Activated T-helper 1 cell treated with anti-CD3 and anti-CD28 coated beads, Interleukin-12 subunit alpha, Interleukin-12 subunit beta, Interleukin-2, Interleukin-4 antibody, amounts not matched to agents 30 ng/mL and 10 ng/mL and 1 ng/mL, durations not matched to agents 14 hours and 24 hours and 36 hours (primary cell): ENCODE measurements at places on chromosomes 16 and 17. TPM values are rescaled to one million over a fixed set of nuclear protein-coding genes. Genes with fewer than 3 reads are reported as not detected.

ATP6V0C gene
- total RNA-seq, result 117 and 119 TPM in 2 replicates

DNA sequence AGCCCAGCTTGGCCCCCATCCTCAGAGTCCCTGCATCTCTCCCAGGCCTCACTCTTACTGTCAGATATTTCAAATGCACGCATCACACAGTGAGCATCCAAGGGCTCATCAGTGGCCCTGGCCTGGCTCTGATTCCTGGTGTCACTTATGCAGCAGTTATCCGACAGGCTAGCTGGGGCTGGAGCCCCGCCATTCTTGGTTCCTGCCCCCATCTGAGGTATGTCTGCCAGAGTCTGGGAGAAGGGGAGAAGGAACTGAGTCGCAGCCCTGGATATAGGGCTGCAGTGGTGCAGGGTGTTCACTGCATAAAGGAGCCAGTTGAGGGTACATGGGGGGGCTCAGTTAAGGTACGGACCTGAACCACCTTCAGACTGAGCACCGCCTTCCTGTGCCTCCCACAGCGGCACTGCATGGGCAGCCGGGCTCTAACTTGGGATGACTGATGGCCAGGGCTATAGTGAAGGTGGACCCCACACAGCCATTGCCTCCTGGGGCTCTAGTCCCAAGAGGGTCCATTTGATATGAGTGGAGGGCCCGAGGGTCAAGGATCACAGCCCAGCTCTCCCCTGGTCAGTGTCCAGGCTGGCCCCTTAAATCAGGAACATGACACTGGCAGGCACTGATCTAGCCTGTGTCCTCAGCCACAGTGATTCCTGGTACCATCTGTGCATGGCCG lies 1.8 kb upstream of the RASD1 start:
- H3K4me3 ChIP-seq, result no peak overlapping the region
- H3K27ac ChIP-seq, result no peak overlapping the region
- peaks cover 14% of the 10 kb centered on the region for H3K4me1 ChIP-seq
- H3K27me3 ChIP-seq, result peaks cover 18% of the 10 kb centered on the region
- no peak for DNase-seq

PPY gene
- not detected in 2 replicates for total RNA-seq

DNA sequence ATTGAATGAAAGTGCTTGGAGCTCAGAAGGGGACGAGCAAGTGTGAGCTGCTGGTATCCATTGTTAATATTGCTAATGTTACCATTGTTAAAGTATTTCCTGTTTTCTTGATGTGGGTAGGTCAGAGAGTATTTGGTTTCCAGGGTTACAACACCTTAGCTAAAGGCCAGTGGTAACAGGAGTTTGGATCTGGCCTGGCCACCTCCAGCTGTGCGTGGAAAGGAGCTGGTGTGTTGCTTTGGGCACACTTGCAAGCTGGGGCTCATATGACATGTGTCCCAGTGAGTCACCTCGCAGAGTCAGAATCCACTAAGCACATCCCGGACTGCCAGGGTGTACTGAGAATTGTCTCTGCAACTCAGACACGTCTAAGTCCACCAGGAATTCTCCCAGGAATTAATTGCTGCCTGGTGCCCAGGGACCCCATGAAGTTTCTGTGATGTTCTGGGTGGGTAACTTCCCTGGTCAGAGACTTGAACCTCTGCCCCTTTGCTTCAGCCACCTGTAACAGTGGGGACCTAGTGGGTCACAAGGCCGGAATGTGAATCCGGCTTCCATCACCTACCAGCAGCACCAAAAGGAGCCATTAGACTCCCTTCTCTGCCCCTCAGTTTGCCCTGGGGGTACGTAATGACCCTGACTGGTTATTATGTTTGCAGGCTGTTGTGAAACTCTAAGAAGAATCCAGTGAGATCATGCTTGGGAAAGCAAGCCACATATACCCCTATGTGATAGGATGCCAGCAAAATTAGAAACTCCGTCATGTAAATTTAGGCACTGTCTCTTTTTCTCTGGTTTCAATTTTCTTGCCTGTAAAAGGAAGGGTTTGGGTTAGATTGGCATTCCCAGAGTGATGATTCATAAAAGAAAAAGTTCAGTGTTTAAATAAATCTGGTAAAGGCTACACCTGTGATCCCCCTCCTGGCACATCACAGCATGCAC lies 12.8 kb downstream of the SLC6A2 start:
- no peaks in the 10 kb centered on the region for H3K27me3 ChIP-seq
- no peaks in the 10 kb centered on the region for H3K36me3 ChIP-seq
- no peak overlapping the region for H3K4me3 ChIP-seq
- no peak for DNase-seq
- H3K4me1 ChIP-seq, result no peaks in the 10 kb centered on the region

TMEM220 gene
- total RNA-seq, result 0.98 and 1.3 TPM in 2 replicates

DNA sequence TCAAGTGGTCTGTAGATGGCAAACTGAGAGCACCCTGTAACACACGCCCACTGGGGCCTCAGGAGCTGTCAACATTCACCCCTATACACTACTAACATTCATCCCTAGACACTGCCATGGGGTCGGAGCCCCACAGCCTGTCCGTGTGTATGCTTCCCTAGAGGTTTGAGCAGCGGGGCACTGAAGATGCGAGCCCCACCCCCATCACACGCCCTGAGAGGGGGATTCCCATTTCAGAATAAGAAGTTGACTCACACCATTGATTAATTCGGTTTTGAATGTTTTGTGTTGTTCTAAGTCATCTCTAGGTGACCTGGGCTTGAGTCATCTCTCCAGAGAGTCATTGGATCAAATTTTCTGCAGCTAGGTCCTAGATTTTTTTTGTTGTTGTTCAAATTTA lies 37.3 kb upstream of the MMD start:
- H3K27me3 ChIP-seq, result peaks cover 5% of the 10 kb centered on the region
- H3K36me3 ChIP-seq, result no peaks in the 10 kb centered on the region
- H3K27ac ChIP-seq, result no peak overlapping the region
- DNase-seq, result peak; percentile 1

- no peak overlapping the region for H3K4me3 ChIP-seq
- H3K4me1 ChIP-seq, result peaks cover 57% of the 10 kb centered on the region
- no peak overlapping the region for H3K27ac ChIP-seq
- no peaks in the 10 kb centered on the region for H3K27me3 ChIP-seq
- H3K36me3 ChIP-seq, result no peaks in the 10 kb centered on the region
- no peak for DNase-seq
These were observed 12.0 kb downstream of the USP7 start for GRCh38 chr16:8951447-8952280.

DNA sequence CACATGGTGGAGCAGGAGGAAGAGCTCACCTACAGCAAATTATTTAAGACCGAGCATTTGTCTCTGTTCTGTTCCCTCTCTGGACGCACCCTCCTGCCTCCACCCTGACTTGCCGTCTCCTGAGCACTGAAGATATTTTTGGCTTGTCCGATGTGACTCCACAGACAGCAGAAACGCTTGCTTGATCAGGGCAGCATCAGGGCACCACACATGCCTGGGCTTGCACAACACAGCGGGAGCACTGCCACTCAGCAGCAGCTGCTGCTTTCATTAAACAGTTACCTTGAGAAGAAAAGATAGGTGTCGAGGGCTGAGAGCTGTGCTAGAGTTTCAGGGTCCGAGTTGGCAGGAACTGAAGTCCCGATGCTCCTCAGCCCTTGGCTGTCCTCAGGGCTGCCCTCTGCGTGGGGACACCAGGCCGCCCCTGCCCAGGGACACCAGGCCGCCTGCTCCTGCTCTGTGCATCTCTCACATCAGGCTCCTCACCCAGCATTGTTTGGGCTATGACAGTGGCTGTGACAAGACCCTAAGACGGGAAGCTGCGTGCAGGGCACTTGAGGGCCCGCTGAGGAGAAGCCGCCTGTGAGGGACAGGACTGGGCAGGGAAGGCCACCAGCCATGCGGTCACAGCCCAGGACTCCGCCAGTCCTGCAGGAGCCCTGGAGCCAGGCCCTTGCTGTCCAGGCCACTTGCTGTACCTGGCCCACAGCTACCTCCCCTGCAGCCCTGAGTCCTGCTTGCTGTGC lies 21.3 kb upstream of the CDH15 start:
- H3K4me3 ChIP-seq, result no peak overlapping the region
- H3K4me1 ChIP-seq, result no peaks in the 10 kb centered on the region
- H3K36me3 ChIP-seq, result peaks cover 35% of the 10 kb centered on the region
- DNase-seq, result no peak

CDH8 gene
- not detected in 2 replicates for total RNA-seq

GRCh38 chr16:647173-647902 lies 1.8 kb upstream of the WDR90 start:
- no peak for DNase-seq
- peaks cover 2% of the 10 kb centered on the region for H3K36me3 ChIP-seq
- no peak overlapping the region for H3K4me3 ChIP-seq
- H3K4me1 ChIP-seq, result no peaks in the 10 kb centered on the region
- H3K27ac ChIP-seq, result no peak overlapping the region

GRCh38 chr16:82685526-82685925 lies 58.8 kb downstream of the CDH13 start:
- H3K27ac ChIP-seq, result no peak overlapping the region
- H3K4me1 ChIP-seq, result no peaks in the 10 kb centered on the region
- no peak for DNase-seq
- no peaks in the 10 kb centered on the region for H3K36me3 ChIP-seq
- H3K4me3 ChIP-seq, result no peak overlapping the region

- no peak for DNase-seq
- H3K27ac ChIP-seq, result no peak overlapping the region
- H3K36me3 ChIP-seq, result peaks cover 3% of the 10 kb centered on the region
- H3K27me3 ChIP-seq, result no peaks in the 10 kb centered on the region
- no peak overlapping the region for H3K4me3 ChIP-seq
These were observed 62.0 kb downstream of the SLC39A11 start for GRCh38 chr17:73030501-73030921.

GRCh38 chr16:88710556-88710955 lies 4.3 kb downstream of the CTU2 start:
- DNase-seq, result no peak
- H3K27ac ChIP-seq, result no peak overlapping the region
- H3K4me1 ChIP-seq, result peaks cover 9% of the 10 kb centered on the region
- H3K4me3 ChIP-seq, result no peak overlapping the region
- H3K27me3 ChIP-seq, result no peaks in the 10 kb centered on the region
- no peaks in the 10 kb centered on the region for H3K36me3 ChIP-seq

STAT5A gene
- total RNA-seq, result 375 and 381 TPM in 2 replicates

CCR7 gene
- total RNA-seq, result 165 and 166 TPM in 2 replicates

GRCh38 chr17:76840884-76841775 lies 27.1 kb upstream of the MGAT5B start:
- DNase-seq, result no peak
- H3K4me3 ChIP-seq, result no peak overlapping the region
- peaks cover 2% of the 10 kb centered on the region for H3K36me3 ChIP-seq

- H3K4me1 ChIP-seq, result no peaks in the 10 kb centered on the region
- no peak overlapping the region for H3K4me3 ChIP-seq
These were observed 174.0 kb upstream of the CIBAR2 start for GRCh38 chr16:85286066-85286831.

CCDC144A gene
- total RNA-seq, result 2.7 and 3.1 TPM in 2 replicates

PDILT gene
- not detected in 2 replicates for total RNA-seq

C16orf87 gene
- 40.8 and 44.5 TPM in 2 replicates for total RNA-seq

SULT1A3 gene
- total RNA-seq, result 18.9 and 20.4 TPM in 2 replicates

MPO gene
- not detected in 2 replicates for total RNA-seq

GRCh38 chr17:79164913-79165695 lies 90.5 kb downstream of the ENGASE start:
- no peak overlapping the region for H3K4me3 ChIP-seq
- no peaks in the 10 kb centered on the region for H3K4me1 ChIP-seq
- DNase-seq, result no peak
- H3K27ac ChIP-seq, result no peak overlapping the region
- no peaks in the 10 kb centered on the region for H3K36me3 ChIP-seq
- no peaks in the 10 kb centered on the region for H3K27me3 ChIP-seq

GRCh38 chr17:78355701-78356100 lies 4.2 kb downstream of the SOCS3 start:
- peak overlapping the region; percentile 94 for H3K4me3 ChIP-seq
- H3K27ac ChIP-seq, result peak overlapping the region; percentile 93
- peaks cover 39% of the 10 kb centered on the region for H3K36me3 ChIP-seq
- H3K4me1 ChIP-seq, result peaks cover 53% of the 10 kb centered on the region
- no peaks in the 10 kb centered on the region for H3K27me3 ChIP-seq

GRCh38 chr17:67390006-67390645 lies 13.0 kb downstream of the PITPNC1 start:
- H3K27me3 ChIP-seq, result no peaks in the 10 kb centered on the region
- DNase-seq, result no peak
- H3K36me3 ChIP-seq, result peaks cover 2% of the 10 kb centered on the region
- H3K4me1 ChIP-seq, result peaks cover 55% of the 10 kb centered on the region
- H3K27ac ChIP-seq, result peak overlapping the region; percentile 89

GRCh38 chr16:47132308-47132707 lies 11.4 kb downstream of the NETO2 start:
- H3K36me3 ChIP-seq, result peaks cover 14% of the 10 kb centered on the region
- H3K4me1 ChIP-seq, result peaks cover 23% of the 10 kb centered on the region

TP53I13 gene
- 67.4 and 71.8 TPM in 2 replicates for total RNA-seq

DNA sequence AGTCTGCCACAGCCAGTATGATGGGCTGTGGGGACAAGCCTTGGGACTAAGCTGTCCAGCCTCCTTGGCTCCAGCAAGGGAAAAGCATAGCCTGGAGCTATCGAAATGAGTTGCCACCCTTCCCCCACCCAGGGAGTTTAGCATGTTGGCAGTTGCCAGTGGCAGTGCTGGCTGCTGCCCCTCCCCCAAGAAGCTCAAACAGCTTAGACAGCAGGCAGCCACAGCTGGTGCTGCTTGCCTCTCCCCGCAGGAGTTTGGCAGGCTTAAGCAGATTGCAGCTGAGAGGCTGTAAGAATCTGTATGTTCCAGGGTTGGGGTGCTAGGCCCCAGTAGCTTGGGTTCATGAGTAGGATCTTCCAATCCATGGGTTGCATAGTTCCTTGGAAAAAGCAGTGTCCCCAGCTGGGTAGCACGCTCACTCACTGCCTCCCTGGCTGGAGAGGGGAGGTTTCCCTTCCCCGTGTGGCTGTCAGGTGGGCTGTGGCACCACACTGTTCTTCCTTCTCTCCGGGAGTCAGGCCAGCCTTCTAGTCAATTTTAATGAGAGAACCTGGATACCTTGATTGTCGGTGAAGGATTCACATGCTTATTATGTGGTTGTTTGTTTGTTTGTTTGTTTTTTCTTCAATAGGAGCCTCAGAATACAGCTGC lies 506.1 kb downstream of the CDH11 start:
- no peak for DNase-seq
- no peaks in the 10 kb centered on the region for H3K4me1 ChIP-seq
- no peak overlapping the region for H3K27ac ChIP-seq

GRCh38 chr17:81740395-81740961 lies 28.4 kb downstream of the SLC25A10 start:
- DNase-seq, result no peak
- H3K4me1 ChIP-seq, result peaks cover 5% of the 10 kb centered on the region
- H3K27me3 ChIP-seq, result peaks cover 18% of the 10 kb centered on the region
- no peaks in the 10 kb centered on the region for H3K36me3 ChIP-seq
- H3K27ac ChIP-seq, result no peak overlapping the region
